ENCODE measurements at places on chromosomes 5 and 9.
A peak's percentile ranks its signal among the peaks of the same experiment; 100 is the strongest.

- DNase-seq: no peak
Observed at GRCh38 chr9:135328485-135329417, 150.8 kb upstream of the PPP1R26 start.

- DNase-seq: no peak
Observed at GRCh38 chr5:87120518-87121303, 147.0 kb upstream of the RASA1 start.

GRCh38 chr5:2757563-2758351, 6.3 kb upstream of the IRX2 start:
- no peak for DNase-seq

DNA sequence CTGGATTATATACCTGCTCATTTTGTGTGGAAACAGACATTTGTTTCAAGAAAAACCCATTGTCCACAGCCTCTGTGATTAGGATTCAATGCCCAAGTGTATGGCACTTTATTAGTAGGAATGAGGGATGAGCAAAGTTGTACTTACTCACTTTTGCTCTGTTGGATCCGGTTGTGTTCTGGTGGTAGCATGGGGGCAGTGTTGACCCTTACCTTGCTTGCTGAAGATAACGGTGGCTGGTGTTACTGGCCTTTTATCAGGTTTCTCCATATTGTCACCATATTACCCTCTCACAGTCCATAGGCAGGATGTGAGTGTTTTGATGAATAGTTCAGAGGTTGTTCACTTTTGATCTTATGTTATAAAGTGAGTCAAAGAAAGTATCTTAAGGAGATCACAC, 42.7 kb upstream of the NUDT12 start:
- no peak for DNase-seq

DNA sequence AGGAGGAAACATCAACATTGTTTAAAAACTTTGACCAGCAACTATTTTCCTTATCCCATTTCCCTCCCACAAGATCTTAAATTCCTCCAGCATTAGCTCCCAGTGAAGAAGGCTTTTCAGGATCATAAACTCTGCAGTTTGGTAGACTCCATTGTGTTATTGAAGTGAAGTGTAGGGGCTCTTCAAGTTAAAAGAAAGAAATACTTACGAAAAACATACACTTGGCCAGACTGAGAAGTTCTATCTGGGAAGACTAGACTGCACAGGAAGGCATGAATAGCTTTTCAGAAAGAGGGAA, 22.3 kb downstream of the LIFR start:
- no peak for DNase-seq

DNA sequence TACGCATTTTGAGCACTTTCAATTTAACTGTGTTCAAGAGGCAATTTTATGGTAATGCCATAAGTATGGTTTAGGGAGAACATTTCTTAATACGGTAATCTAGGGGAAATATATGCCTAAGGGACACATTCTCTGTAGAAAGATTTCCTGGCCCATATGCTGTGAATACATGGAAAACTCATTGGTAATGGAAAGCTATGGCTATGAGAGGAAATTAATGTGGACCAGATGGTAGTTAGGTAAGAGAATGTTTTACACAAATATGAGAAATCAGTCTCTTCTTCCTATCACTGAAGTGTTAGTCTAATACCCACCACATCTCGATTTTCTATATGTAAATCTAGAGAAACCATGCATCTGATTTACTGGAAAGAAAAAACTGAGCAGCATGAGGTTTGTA, 105.0 kb downstream of the SEMA6A start:
- no peak for DNase-seq

DNA sequence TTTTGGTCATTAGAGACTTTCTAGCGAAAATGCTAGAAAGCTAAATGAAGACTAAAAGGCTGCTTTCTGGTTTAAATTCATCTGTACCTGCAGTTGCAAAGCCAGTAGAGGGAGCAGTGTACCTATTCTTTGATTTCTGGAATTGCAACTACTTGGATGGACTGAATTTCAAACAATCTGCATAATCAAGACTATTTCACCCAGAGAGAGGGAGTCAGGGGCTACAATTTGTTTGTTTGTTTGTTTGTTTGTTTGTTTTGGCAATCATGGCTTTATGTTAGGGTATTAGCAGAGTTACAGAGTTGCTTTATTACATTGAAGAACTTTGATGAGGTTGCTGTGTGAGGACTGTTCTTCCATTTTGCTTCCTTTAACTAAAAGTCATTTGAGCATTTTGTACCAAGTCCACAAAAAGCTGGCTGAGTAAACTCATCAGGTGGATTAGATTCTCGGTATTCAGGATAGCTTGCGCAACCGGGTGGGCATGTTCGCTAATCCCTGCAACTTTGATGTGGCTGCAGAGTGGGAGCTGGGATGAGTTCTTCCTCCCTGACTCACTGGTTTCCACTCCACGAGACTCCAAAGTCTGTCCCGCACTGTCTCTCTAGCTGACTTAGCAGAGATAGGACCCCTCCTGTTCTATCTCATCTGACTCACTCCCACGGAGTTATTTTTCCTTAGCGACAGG, 80.0 kb upstream of the TUT7 start:
- no peak for DNase-seq

DNA sequence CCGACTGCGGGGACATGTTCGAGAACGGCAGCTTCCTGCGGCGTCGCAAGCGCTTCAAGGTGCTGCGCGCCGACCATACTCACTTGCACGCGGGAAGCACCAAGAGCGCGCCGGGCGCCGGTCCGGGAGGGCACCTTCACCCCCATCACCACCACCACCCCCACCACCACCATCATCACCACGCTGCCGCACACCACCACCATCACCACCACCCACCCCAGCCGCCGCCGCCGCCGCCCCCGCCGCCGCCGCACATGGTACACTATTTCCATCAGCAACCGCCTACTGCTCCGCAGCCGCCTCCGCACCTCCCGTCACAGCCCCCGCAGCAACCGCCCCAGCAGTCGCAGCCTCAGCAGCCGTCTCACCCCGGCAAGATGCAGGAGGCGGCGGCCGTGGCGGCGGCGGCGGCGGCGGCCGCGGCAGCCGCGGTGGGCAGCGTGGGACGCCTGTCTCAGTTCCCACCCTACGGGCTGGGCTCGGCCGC, 514 bp downstream of the FOXB2 start:
- no peak for DNase-seq

- DNase-seq: no peak
Observed at GRCh38 chr9:33818847-33819500, 2.0 kb downstream of the UBE2R2 start.

DNA sequence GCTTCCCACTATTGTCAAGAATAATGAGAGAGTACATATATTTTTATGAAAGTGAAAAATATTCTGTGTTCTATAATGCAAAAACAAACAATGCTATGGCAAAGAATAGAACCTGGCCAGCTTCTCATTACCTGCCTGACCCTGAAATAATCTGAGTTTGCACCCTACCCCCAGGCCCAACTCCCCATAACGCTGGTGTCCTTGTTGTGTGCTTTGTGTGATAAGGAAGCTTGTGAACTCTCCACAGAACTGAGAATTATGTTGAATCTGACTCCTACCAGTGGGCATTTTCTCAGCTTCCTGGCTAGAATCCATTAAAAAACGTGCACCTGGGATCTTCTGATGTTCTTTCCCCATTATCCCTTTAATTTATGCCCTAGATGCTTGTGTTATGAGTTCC, 178.0 kb upstream of the GNA14 start:
- DNase-seq: no peak

- DNase-seq: no peak
Observed at GRCh38 chr5:94856257-94856800, 237.9 kb downstream of the SLF1 start.

GRCh38 chr5:142386137-142387023, 61.6 kb upstream of the SPRY4 start:
- DNase-seq: no peak

- DNase-seq: no peak
Observed at GRCh38 chr9:18786911-18787650, 245.9 kb downstream of the SAXO1 start.

DNA sequence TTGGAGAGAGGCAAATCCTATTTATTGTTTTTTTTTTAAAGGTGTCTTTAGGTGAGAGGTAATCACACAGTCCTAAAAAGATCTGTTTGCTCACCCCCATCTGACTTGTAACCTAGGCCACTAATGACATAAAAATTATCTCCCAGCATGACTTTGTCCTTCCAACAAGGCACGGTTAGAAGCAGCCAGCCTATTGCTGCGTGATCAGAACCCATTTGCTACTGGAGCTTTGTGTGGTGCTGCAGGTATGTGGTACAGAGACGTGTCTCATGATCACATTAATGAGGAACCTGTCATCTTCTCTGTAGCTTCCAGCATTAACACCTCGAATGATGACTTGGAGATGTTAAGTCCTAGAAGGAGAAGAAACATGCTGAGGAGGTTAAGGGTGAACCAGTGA, 555.8 kb upstream of the TLE4 start:
- no peak for DNase-seq

DNA sequence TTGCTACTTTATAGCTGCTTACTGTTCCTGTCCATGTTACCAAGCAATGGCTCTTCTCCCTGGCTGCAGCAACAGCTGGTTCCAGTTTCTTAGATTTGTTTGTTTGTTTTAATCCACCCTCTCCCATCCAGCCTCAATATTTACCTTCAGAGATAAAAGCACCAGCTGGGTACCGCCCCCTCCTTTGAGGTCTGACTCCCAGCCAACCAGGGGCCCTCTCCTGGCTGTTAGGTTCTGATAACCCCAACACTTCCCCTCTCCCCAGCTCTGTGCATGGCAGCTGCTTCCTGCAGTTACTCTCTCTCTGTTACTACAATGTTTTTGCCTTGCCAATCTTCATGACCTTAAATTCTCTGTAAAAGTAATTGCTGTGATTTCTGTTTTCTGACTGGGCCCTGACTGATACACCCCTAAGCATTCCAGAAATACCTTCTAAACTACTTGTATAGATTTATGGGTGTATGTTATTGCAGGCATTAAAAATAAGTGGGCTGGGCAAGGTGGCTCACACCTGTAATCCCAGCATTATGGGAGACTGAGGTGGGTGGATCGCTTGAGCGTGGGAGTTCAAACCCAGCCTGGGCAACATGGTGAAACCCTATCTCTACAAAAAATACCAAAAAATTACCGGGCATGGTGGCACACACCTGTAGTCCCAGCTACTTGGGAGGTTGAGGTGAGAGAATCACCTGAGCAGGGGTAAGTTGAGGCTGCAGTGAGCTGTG, 2.6 kb upstream of the GCNT1 start:
- DNase-seq: no peak

GRCh38 chr5:92435781-92436180, 1052.7 kb upstream of the ARRDC3 start:
- no peak for DNase-seq

- DNase-seq: no peak
Observed at GRCh38 chr5:12330993-12331588, 426.8 kb upstream of the CTNND2 start.

DNA sequence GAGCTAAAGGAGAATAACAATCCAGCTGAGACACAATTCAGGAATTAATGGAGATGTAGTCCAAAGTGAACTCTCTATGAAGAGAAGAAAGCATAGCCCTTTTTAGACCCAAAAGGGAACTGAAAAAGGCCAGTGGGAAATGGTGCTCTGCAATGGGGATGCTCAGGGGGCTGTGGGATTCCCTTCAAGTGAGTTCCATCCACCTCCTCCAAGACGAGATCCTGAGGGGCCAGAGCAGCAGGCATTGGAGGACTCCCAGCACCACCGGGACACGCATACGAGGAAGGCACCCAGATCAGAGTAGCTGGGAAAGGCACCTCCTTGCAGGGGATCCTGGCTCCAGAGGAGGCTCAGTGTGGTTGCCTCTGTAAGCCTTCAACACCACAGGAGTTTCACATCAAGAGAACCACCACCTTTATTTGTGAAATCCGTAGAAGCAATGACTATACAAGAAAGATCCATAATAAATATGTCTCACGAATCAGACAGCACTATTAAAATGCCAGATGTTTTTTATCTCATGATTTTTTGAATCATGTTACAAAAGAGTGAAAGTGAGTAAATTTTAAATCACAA, 288.2 kb downstream of the MED10 start:
- DNase-seq: no peak

GRCh38 chr9:100352201-100352726, 478 bp downstream of the TEX10 start:
- peak; percentile 1 for DNase-seq

DNA sequence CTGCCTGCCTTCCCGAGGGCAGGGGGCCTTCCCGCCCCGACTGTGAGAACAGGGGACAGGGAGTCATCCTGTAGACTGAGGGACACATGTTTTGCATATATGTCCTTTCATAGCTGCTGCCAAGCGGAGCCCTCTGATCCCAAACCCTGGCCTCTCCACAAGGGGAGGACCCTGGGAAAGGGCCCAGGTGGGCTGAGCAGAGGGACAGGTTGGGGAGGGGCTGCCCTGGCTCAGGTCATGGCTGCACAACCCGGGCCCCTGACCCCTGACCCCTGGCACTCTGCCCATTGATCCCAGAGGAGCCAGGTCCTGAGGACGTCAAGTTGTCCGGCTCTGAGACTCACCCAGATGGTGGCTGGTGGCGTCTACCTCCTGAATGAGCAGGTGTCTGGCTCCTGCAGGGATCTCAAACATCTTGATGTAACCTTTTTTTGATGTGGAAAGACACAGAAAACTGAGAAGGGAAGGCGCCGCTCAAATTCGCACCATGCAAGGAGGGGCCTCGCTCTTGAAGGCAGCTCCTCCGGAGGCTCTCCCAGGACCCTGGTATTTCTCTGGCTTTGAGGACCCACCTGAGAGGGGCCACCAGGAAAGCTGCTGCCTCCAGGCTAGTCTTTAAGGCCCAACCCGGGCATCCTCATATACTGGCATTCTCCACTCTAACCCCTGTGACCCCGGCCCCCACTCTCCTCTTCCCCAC, 71.9 kb downstream of the ZNF354C start:
- DNase-seq: no peak

GRCh38 chr5:173547579-173547978, 68.9 kb downstream of the BOD1 start:
- no peak for DNase-seq

DNA sequence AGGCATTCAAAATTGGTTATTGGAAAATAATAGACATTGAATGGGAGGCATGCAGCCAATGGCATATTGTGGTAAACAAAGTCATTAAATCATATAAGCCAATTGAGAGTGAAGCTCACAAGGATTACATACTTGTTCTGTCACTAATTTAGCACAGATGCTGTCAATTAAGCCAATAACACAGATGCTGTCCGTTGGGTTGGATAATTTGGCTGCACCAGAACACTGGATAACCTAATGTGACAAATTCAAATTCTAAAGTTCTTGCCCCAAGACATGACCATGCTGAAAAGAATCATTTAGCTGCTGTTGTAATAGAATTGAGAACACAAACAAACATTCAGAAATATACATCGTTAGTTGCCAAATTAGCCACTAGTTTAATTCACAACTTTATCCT, 1796.4 kb downstream of the EFNA5 start:
- DNase-seq: no peak
